Cerebellum (tissue), 4 donors: ENCODE measurements at places on chromosomes 6 and 20.

GRCh38 chr6:141035312-141036200 is 1097.2 kb upstream of the GJE1 start:
- no peak for DNase-seq

DNA sequence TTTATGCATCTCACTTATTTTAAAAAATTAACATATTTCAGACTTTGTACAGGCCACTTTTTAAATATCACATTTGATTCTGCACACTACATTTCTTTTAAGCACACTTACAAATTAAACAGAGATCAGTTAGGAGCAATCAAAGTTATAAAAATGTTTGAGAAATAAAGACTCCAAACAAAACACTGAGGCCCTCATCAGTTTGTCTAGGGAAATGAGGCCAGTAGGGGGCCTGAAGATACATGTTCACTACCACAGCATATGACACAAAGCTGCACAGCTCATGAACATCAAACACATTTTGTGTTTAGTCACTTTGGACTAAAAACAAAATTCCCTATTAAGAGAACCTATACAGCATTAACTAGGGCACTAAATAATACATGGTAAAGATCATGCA is 180.5 kb downstream of the PDE7B start:
- DNase-seq: no peak

DNA sequence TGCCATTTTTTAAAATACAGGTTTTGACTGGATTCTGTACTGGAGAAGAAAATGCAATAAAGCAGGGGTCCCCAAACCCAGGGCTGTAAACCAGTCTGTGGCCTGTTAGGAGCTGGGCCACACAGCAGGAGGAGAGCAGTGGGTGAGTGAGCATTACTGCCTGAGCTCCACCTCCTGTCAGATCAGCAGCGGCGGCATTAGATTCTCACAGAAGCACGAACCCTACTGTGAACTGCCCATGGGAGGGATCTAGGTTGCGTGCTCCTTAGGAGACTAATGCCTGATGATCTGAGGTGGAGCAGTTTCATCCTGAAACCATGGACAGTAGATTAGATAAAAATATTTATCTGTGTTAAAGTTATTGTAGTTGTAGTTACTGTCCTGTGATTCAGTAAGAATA is 21.1 kb upstream of the FBXO9 start:
- DNase-seq: no peak

GRCh38 chr6:112013051-112013450 is 40.9 kb upstream of the CCN6 start:
- DNase-seq: no peak

DNA sequence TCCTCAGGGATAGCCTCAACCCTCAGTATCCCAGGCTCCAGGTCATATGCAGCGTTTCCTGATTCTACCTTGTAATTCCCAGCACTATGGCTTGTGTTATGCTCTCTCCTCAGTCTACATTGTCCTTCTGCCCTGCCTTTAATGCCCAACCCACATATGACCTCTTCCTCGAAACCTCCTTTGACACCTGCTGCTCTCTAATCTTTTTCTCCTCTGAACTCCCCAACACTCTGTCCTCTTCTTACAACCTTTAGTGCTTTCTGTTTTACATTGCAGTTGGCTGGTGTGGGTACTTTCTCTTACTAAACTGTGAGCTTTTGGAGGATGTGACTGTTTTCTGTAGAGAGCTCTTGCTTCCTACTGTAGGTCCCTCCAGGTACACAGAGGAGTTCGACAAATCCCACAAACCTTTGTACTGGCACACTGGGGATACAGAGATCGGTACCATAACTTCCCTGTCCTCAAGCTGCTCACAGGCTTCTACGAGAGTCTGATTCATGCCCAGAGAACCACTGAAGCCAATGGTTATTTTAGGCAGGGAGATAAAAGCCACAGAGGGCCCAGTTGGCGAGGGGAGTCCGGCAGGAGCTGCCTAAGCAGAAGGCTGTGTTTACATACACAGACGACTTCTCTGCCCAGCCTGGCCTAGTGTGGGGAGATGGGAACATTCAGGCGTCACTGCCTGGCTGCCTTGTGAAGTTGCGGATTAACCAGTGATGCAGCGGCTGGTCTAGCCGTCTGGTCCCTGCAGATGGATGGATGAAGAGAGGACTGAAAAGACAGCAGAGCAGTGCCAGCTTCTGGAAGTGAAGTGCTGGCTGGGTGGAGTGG is 8.4 kb upstream of the EPB41L1 start:
- DNase-seq: peak; percentile 75

DNA sequence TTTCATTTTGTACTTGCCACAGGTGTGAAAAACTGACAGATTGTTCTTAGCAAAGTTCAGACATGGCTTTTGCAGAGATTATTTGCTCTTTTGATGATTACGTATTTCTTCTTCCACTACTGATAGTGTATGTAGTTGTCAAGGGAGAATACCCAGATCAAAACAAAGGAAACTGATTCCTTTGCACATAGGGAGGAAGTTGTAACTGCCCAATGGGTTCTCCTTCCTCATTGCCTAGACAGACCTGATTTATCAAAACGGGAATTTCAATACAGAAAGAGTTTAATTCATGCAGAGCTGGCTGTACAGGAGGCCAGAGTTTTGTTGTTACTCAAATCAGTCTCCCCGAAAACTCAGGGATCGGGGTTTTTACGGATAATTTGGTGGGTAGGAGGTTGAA is 214.7 kb downstream of the BCAS1 start:
- no peak for DNase-seq

GRCh38 chr6:144776031-144776819 is 491.1 kb downstream of the UTRN start:
- DNase-seq: no peak

- DNase-seq: no peak
Observed at GRCh38 chr20:1332749-1333300, 3.9 kb upstream of the SDCBP2 start.

DNA sequence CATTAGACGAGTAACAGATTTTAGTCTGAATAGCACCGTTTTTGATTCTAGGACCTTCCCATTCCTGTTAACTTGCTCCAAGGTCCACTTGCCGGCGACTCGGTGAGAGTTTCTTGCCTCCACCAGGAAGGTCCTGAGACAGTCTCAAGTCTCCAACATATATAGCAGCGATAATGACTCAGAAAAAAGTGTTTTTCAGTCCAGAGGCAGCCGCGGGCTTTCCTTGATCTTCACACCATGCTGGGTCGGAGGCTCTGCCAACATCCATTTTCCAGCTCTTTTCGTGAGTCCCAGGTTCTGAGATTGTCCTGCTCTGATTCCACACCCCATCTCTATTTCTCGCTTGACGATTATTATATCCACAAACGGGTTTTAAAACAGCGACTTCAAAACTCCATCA is 170.5 kb downstream of the GPX5 start:
- no peak for DNase-seq

DNA sequence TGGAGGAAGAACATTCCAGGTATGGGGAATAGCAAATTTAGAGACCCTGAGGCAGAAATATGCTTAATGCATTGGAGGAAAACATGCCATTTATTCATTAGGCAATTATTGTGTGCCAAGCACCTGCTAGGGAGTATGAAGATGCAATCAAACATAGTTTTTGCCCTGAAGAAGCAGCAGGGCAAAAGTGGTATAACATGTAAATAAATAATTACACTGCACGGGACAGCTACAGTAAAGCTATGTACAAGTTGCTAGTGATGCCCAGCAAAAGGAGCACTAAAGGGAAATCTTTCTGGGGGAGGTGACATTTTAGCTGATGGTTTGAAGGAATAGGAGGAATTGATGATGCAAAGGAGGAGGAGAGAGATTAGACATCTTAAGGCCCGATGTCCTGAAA is 624 bp upstream of the TJAP1 start:
- no peak for DNase-seq

GRCh38 chr20:62812181-62812906 is 4.5 kb upstream of the COL9A3 start:
- DNase-seq: no peak

GRCh38 chr20:6299456-6299855 is 176.6 kb upstream of the FERMT1 start:
- DNase-seq: no peak
